ENCODE measurements at places on chromosomes 2 and 18.

DNA sequence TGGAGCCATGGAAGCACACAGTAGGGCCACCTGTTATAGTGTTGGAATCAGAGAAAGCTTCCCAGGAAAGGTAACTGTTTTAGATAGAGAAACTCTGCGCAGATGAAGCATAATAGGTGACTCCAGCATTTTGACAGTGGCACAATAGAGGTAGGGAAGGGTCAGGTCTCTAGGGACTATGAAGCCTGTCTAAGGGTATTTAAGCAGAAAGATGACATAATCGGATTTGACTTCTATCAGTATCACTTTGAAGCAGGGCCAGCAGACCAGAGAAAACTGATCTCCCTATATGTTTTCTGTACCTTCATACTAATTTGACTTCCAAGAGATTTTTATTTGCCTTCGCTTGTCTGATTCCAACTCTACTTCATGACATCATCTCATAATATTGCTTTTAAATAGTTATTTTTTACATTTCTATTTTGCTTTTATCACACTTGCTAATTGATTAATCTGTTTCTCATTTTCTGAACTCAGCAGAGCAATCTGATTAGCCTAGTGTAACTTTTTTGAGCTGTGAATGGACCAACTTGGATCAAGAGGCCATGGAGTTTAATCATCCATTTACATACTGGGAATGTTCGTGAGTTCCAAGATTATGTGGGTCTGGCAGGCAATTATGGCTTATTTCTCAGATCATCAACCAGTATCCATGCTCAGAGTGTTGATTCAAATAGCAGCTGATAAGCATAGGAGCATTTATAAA lies 8.4 kb upstream of the HIBCH start:
- DNase-seq: no peak

GRCh38 chr2:112579241-112579640 lies 5.2 kb upstream of the CHCHD5 start:
- no peak for DNase-seq

- no peak for DNase-seq
These were observed 53.2 kb upstream of the ITM2C start for GRCh38 chr2:230811508-230811907.

DNA sequence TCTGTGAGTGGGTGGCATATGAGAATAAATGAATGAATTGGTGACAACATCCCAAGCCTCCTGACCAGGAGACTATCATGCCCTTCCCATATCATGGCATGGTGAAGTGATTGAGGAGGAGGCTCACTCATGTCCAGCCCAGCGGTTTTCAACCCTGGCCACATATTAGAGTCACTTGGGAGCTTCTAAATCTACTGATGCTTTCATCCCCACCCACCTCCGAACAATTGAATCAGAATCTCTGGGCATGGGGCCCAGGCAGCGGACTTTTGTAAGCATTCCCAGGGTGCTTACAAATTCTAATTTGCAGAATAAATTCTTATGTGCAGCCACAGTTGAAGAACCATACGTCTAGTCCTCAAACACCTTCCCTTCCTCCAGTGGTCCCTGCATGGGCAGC lies 81.7 kb upstream of the SEC11C start:
- DNase-seq: no peak

GRCh38 chr18:12589448-12589847 lies 68.5 kb downstream of the SPIRE1 start:
- DNase-seq: no peak

- DNase-seq: no peak
These were observed 798 bp downstream of the TANC1 start for GRCh38 chr2:158969162-158969714.

GRCh38 chr2:235594964-235595363 lies 101.1 kb downstream of the AGAP1 start:
- DNase-seq: no peak

DNA sequence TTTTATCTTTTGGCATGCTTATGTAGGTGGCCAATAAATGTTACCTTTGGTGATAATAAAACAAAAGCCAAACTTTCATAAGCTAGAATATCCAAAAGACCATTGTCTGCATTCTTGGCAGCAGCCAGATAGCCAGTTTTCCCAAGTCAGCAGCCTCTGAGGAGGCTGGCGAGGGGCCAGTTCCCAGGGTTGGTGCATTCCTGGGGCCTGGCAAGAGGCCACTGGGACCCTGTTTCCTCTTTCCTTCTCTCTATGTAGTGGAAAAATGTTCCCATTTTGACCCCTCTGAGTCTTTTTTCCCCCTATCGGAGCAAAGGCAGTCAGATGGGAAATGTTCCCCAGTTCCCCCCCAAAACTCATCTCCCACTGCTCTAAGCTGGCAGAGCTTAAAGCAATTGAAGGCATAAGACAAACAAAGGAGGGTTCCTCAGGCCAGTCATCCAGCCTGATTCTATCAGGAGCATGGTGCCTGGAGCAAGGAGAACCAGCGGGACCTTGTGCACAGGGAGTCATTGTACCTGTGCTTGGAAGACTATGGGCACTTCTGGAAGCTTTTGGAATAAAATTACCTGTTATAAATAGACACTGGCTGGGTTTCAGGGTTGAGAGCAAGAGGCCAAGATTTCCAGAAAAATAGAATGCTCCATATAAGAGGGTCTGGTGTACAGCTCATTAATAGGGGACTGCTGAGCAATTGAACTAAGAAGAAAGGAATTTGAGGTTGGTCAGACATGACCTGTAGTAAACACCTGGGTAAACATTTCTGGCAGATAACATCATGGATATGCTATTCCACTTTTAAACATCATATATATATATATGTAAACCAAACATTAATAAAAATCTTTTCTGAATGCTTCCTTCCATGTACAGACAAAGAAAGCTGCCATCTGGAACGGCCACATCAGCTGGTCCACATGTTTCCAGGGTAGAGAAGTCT lies 63.4 kb downstream of the NCKAP5 start:
- DNase-seq: no peak

- DNase-seq: no peak
These were observed 46.8 kb downstream of the RNF138 start for GRCh38 chr18:32138332-32138982.
